NCI-H1048 (cell line): ENCODE measurements at places on chromosomes 7 and 10.

GRCh38 chr10:85317827-85318226 lies 989.4 kb downstream of the CCSER2 start:
- DNase-seq, result no peak

DNA sequence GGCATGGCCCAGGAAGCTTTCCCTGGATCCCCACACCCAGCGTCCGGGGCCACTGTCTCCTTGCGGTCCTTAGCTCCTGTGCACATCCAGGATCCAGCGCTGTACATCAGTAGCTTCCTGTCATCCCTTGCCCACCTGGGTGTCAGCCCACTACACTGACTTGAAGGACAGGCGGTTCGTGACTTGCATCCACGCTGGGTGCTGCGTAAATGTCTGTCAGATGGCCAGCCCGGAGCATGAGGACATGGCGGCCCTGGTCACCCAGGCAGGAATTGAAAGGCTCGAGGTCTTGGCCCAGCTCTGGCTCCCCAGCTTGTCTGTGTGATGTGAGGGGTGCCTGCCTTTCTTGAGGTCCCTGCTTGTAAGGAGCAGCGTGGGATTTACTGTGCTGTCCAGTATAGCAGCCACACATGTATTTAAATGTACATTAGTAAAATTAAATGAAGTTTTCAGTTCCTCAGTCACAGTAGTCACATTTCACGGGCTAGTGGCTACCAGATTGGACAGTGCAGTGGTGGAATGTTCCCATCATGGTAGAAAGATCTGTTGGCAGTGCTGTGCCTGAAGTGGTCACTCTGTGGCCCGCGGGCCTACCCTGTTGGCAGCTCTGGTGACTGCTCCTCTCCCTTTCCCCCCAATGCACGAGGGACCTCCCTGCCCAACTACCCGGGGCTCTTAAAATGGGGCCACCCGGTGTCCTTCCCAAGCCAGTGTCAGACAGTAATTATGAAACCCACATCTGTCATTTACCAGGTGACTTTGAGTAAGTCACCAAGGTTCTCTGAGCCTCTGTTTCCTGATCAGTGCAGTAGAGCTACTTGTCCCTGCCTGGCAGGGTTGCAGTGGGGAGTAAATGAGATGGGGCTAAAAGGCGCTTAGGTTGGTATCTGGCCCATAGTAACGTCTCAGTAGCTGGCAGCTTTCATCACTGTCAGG lies 97.8 kb upstream of the PPIF start:
- no peak for DNase-seq

DNA sequence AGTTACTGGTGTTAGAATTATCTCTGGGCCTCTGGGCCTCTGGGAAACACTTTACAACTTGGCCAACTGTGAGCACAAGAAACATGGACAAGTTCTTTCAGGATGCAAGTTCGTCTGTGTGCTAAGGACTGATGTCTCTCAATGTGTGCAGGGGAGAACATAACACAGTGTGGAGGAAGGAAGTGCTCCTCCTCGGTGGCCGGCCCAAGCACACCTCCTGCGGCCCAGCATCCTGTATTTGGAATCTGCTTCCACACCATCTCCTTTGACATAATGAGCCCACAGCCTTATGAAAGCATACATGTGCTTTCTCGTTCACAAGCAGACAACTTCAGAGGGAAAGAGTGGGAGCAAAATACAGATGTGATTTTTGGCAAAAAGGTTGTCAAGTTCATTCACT lies 59.0 kb downstream of the MTPN start:
- no peak for DNase-seq

GRCh38 chr7:20330239-20330927 lies at the start of gene ITGB8:
ITGB8 (plus strand) TSS chr7:20330900; CDS start chr7:20331807, 907 bp downstream.
- peak; percentile 73 for DNase-seq

DNA sequence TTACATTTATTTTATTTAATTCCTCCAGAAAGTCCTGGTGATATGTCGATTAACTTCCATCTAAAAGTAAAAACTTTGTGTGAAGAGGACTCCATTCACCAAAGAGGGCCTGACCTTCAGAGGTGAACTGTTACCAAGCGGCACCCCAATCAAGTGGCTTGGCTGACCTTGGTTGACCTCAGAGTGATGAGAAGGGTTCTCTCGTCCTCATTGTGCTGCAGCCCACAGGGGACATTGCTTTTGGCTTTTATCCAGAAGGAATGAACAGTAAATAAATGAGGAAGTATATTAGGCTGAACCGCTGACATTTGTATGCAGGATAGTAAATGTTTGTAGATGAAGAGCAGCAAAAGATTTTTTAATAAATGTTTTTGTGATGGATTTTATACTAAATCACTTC lies 172.4 kb upstream of the MKI67 start:
- DNase-seq, result no peak

DNA sequence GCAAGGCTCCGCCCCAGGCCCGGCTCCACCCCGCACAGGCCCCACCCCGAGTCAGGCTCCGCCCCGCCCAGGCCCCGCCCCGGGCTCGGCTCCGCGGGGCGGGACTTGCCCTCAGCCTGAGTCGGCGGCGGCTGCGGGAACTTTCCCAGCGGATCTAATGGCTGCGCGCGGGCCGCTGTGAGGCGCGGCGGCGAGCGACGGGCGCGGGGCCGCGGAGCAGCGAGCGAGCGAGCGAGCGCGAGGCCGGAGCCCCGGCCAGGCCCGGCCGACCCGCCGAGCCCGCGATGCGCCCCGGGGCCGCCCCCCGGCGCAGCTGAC lies at the start of gene INPP5A:
INPP5A (plus strand) TSS at position 104 of the 318 bp plus-strand sequence. CDS start 310 bp downstream, outside the sequence.
- DNase-seq, result no peak

- no peak for DNase-seq
Observed at GRCh38 chr7:41205600-41205999, 497.3 kb downstream of the INHBA start.

- DNase-seq, result no peak
Observed at GRCh38 chr10:108597657-108598319, 1325.5 kb downstream of the XPNPEP1 start.

DNA sequence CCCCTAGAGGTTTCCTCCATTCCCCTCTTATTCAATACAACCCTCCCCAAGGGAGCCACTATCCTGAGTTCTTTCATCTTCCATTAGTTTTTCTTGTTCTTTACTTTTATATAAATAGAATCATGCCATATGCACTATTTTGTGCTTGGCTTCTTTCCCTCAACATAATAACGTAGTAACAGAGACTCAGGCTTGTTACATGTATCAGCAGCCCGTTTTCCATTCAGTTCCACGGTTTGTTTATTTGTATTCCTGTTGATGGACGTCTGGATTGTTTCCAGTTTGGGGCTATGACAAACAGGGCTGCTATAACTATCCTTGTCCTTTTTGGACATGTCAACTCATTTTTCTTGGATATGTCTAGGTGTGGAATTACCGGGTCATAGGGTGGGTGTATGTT lies 264.4 kb upstream of the MKI67 start:
- no peak for DNase-seq

GRCh38 chr10:37268266-37268665 lies 142.9 kb downstream of the ANKRD30A start:
- DNase-seq, result no peak

- no peak for DNase-seq
Observed at GRCh38 chr7:19091550-19092200, 25.8 kb downstream of the TWIST1 start.

DNA sequence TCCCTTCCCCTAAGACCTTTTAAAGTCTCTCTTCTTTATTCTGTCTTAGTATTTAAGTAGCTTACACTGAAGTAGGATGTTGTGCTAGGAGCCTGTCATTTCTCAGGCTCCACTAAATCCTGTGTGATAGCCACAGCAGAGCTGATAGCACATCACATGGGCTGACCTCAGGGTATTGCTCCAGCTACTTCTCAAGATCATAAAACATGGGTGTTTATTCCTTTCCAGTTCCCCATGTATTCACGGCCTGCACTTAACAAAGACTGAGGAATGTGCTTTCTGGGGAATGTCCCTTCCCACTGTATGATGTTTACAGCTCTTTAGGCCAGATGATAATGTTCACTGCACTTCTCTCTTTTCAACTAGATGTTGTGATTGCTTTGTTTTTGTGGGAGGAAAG lies 1086.8 kb downstream of the KCNMA1 start:
- DNase-seq, result no peak

DNA sequence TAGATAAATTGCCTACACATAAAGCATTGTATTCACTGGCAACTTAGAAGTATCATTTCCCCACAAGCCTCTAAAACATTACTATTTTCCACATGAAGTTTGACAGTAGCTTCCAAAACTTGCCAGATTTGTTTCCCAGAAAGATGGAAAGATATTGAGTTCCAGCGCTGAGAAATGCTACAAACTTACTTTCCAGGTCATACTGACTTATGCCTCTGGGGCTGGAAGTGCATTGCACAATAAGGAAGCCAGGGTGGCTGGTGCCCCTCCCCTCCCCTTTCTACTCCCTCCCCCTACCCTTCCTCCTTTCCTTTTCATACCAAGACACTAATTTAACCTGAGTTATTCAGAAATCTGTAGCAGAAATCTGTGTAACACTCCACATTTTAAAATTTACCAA lies 212.6 kb downstream of the WDR37 start:
- DNase-seq, result no peak

DNA sequence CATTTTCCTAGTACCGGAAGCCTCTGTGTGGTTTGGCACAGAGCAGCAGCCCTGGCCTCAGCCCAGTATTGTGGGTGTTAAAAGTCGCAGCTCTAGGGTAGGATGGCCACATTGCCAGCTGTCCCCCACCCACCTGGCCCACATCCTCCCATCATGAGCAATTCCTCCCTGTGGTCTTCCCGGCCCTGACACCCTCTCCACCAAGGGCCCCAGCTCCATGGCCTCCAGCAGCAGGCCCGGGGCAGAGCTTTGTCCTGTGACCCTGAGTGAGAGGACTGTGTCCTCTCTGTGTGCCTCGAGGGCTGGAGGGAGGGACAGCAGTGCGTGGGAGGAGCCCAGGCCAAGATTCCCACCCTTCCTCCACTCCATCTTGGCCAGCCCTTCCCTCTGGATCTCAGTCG lies 93.7 kb downstream of the MYL10 start:
- no peak for DNase-seq

DNA sequence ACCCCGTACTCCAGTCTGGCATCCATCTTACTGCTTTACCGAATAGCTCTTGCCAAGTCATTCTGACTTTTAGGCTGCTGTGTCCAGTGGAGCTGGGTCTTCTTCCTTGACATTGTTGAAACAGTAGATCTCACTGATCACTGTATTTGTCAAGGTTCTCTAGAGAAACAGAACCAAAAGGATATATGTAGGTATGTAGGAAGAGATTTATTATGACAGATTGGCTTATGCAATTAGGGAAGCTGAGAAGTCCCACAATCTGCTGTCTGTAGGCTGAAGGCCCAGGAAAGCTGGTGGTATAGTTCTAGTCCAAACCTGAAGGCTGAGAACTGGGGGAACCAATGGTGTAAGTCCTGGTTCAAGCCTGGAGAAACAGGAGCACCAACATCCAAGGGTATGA lies 12.1 kb upstream of the PRRT4 start:
- DNase-seq, result no peak

DNA sequence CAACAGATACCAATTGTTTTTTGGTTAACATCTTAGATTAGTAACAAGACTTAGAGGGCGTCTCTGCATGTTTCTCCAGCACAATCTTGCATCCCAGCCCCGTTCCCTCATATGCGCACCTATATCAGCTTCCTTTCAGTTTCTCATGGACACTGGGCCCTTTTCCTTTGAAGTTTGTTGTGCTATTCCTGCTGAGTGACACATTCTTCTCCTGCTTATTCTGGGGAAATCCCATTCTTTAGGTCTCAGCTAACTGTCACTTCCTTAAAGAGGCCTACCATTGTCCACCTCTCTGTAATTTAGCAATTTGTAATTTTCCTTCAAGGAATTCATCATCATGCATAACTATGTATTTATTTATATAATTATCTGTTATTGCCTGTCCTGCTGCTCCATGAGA lies 110.3 kb upstream of the STEAP1B start:
- no peak for DNase-seq

DNA sequence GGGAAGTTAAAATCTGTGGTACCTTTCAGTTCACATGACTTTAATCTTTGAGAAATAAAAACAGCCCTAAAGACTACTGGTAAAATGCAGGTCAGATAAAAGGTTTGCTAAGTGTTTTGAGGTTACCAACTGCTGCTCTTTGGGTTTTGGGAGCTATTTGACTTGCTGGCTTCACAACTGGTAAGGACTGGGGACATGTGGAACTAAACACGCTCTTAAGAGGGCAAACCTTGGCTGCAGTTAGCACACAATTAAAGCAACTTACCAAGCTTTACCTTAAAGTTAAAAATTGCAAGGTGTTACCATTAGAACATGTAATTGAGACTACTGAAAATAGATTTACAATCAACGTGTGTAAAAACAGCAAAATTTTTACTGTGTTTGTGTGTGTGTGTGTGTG lies 220.2 kb downstream of the PHF14 start:
- DNase-seq, result no peak

GRCh38 chr7:78912781-78913180 lies 540.7 kb downstream of the MAGI2 start:
- no peak for DNase-seq

DNA sequence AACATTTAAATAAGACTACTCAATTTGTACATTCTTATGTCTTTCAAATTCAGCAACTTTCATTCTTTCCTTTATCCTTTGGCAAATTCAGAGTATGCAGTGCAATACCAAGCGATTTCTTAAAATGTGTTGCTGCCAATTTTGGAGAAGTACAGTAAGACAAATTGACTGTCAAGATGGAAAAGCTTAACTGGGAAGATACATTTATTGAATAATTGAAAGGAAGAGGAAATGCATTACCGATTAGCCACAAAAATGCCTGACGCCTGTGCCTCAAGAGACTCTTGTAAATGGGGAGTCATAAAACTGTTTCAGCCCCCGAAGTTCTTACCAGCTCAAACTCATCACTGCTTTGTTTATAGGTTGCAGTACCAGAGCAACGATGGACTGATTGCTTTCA lies 373.3 kb upstream of the GALNT17 start:
- no peak for DNase-seq

DNA sequence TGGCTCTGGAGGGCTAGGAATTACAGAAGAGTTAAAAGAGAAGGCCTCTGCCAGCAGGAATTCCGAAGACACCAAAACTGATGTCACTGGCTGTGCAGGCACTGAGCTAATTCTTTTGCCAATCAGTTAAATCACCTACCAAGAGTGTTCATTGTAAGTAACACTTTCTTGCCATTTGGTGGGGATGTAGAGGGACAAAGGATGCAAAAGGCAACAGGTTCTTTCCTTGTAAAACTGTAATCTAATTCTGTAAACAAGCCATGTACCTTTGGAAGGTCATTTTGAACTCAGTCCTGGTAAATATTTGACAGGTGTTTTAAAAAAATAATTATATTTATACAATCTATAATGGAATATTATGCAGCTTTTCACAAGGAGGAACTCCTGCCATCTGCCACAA lies 438.4 kb downstream of the AUTS2 start:
- DNase-seq, result no peak

- no peak for DNase-seq
Observed at GRCh38 chr10:31924833-31925232, 3.8 kb downstream of the ARHGAP12 start.

- no peak for DNase-seq
Observed at GRCh38 chr7:123366626-123367025, 166.9 kb upstream of the SLC13A1 start.

GRCh38 chr10:93630625-93631557 lies 18.6 kb downstream of the PDE6C start:
- DNase-seq, result no peak

GRCh38 chr7:2934211-2934731 lies 90.2 kb upstream of the GNA12 start:
- no peak for DNase-seq

GRCh38 chr7:42151309-42151708 lies 85.7 kb downstream of the GLI3 start:
- DNase-seq, result no peak
